ENCODE measurements at places on chromosomes 2 and 18.

- no peak for DNase-seq
Measured at GRCh38 chr18:38369772-38370690, 804.4 kb upstream of the CELF4 start.

DNA sequence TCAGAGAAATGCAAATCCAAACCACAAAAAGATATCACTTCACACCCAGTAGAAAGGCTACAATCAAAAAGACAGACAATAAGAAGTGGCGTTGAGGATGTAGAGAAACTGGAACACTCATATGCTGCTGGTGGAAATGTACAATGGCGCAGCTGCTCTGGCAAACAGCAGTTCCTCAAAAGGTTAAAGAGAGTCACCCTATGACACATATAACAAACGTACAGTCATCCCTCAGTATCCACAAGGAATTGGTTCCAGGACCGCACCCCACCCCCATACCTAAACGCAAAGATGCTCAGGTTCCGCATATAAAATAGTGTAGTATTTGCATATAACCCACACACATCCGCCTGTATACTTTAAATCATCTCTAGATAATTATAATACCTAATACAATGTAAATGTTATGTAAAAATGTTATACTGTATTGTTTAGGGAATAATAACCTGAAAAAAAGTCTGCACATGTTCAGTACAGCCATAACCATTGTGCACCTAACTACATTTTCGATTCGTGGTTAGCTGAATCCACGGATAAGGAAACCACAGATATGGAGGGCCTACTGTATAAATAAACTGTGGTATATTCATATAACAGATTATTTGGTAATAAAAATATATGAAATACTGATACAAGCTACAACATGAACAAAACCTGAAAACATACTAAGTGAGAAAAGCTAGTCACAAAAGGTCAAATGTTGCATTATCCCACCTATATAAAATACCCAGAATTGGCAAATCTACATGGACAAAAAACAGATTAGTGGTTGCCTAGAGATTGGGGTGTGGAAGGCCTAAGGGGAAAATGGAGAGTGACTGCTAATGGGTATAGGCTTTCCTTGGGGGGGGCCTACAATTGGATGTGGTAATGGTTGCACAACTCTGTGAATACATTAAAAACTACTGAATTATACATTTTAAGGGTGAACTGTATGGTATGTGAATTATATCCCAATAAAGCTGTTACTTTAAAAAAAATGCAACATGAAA lies 37.5 kb downstream of the UXS1 start:
- DNase-seq = no peak

- no peak for DNase-seq
Measured at GRCh38 chr2:204663816-204664425, 118.6 kb downstream of the PARD3B start.

DNA sequence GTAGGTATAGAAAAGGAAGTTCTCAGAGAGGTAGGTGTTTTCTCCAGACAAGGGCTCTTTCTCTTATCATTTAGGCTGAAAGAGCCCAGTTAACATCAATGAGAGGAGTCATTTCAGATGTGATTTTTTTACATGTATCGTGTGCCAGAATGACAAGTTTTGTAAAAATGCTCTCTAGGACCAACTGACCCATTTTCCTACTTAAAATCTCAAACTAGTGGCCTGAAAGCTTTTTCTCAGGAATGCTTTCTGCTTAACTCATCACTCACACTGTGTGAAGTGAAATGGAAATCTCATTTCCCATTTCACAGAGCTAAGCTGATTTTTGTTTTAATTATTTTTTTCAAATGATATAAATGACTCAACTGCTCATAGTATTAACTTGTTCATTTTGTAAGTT lies 128.7 kb upstream of the CYP26B1 start:
- DNase-seq = no peak
